ENCODE measurements at places on chromosomes 3 and 15.
A peak's percentile ranks its signal among the peaks of the same experiment; 100 is the strongest.

DNA sequence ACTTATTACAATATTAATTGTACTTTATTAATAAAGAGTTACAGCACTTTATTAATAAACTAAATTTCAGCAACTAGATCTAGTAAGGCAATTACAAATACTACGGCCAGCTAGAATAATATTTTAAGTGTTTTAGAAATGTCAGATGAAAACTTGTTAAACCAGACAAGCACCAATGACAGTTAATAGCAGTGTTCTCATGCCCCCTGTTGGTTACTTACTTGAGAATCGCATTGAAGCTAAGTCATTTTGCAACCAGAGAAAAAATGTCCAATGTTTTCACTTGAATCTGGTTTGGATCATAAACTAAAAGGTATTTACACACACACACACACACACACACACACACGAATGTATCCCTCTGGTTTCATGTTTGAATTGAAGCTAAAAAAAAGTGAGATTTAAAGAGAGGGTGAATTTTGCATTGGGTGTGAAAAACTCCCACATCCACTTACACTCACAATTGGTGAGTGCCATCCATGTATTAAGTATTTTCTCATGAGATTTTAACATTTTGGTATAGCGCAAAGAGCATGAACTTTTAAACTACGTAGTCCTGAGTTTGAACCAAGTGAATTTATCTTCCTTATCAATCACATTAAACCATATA lies 347.7 kb downstream of the ZBBX start:
- peak; percentile 47 for DNase-seq

- no peak for DNase-seq
Measured at GRCh38 chr15:60843482-60843881, 364.5 kb upstream of the ICE2 start.

DNA sequence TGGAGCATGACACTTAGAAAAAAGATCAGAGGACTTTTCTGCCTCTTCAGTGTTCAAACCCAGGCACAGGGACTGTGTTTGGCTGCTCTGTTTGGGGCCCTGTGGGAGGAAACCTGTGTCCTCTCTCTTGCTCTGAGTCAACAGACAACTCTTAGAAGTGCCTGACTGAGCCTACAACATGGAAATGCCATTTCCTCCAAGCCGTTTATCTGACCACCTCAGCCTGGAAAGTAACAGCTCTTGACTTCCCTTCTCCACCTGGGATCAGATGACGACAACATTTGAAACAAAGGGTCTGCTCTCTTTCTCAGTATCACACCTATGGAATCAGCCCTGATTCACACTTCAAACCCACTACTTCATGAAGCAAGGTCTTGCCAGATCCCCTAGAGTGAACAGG lies 91.3 kb upstream of the CTDSPL start:
- no peak for DNase-seq

DNA sequence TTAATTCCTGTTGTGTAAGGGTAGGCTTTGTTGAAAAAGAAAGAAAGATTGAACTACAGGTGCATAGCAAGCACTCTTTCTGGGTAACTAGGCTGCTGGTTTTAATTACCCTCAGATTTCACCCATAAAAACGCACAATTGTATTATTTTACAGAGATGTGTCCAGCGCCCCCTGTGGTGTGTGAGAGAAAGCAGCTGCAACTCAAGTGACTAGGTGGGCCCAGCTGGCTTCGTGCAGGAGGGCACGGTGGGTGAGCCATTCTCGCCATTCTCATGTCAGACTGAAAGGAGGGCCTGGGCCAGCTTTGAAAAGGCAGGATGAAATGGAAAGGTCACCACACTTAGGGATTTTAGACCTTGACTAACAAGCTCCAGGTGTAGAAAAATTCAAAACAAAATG lies 122.6 kb downstream of the LRIG1 start:
- DNase-seq, result no peak

- DNase-seq, result peak; percentile 51
Measured at GRCh38 chr3:4656059-4656458, 162.9 kb downstream of the ITPR1 start.

- no peak for DNase-seq
Measured at GRCh38 chr3:30984855-30985749, 90.6 kb upstream of the GADL1 start.

- DNase-seq, result peak; percentile 27
Measured at GRCh38 chr15:74901612-74902063, 5.0 kb downstream of the FAM219B start.

DNA sequence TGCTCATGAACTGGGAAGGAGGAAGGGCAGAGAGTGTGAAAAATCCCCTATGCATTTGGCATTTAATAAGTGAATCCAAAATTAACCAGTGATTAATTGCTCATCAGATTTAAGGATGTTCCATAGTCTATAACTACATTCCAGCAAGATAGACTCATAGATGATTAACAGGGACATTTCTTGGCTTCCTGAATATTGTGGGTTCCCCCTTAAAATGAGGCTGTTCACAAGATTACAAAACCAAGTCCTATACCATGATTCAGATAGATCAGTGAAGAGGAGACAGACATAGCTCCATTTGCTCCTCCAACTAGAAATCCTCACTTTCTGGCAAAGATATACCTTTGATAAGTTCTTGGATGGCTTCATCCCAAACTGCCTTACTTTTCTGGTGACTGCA lies 15.4 kb downstream of the RASGRP1 start:
- DNase-seq, result no peak

- no peak for DNase-seq
Measured at GRCh38 chr15:87805117-87805820, 451.3 kb downstream of the NTRK3 start.

- DNase-seq, result no peak
Measured at GRCh38 chr15:35080226-35080625, 4.9 kb downstream of the NANOGP8 start.

DNA sequence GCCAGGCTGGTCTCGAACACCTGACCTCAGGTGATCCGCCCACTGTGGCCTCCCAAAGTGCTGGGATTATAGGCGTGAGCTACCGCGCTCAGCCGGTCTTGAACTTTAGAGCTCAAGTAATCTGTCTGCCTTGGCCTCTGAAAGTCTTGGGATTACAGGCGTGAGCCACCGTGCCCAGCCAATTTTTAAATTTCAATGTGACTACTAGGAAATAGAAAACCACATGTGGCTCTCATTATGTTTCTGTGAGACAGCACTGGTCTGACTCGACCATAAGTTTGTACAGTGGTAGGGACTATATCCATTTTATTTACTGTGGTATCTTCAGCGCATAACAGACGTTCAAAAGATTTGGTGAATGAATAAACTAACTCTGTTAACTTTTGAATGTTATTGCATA lies 9.1 kb downstream of the ZFAND6 start:
- DNase-seq, result peak; percentile 43

DNA sequence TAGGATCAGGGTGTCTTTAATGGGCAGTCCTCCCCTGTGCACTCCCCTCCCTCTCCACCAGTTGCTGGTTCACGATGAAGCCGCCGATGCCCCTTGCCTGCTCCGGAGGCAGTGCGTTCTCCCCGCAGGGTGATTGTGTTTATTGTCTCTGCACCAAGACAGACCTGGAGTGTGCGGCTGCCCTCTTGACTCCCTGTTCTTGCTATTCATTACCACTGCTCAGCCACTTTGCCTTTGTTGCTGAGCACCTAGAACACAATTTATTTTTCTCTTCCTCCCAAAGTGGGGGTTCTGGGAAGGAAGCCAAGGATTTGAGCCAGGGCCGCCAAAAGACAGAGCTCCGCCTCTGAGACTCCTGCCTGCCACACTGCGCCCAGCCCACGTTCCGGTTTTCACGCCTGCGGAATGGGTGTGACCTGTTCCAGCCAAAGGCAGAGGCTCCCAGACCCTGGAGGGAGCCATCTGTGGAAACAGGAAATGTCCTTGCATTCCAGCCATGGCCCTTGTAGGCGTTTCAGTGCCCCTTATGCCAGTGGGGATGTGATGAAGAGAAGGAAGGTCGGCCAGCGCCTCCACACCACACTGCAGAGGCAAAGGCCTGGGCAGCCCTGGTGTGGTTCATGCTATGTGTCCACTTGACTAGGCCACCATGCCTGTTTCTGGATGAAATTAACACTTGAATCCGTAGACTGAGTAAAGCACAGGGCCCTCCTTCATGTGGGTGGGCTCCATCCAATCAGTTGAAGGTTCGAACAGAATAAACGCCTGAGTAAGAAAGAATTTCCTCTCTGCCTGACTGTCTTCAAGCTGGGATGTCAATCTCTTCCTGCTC lies 85.8 kb downstream of the HMG20A start:
- DNase-seq, result no peak

DNA sequence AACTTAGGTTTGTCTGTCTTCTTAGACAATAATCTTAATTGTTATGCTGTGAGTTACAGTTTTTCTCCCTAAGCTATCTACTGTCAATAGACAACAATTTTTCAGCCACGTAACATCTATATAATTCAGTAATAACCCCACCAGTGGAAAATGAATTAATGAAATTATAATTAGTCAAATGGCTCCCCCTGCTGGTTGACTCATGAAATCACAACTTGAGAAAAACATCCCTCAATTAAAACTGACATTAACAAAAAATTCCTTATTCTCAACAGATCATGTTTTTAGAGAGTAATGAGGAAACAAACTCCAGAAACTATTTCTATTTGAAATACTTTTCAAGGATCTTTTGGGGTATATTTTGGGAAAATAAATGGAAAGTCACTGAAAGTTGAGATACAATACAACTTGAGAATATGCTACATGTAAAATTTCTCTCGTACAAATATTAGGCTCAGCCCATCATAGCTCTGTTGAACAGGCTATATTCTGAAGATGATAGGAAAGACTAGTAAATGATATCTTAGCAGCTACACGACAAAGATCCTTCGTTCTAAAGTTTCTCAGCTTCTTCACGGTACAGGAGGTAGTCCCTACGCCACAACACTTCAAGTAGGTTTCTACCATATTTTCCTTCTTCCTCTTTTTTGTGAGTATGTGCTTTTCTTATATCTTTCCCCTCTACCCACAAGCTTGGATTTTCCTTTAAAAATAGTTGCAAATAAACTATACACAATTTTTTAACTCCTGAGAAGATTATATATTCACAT lies 20.7 kb downstream of the PPP1R2 start:
- DNase-seq, result no peak
